Activated CD4-positive, alpha-beta T cell treated with anti-CD3 and anti-CD28 coated beads, Interleukin-2, amount 50 U/mL, for 4 hours (primary cell): ENCODE measurements at places on chromosomes 6 and 20.

DNA sequence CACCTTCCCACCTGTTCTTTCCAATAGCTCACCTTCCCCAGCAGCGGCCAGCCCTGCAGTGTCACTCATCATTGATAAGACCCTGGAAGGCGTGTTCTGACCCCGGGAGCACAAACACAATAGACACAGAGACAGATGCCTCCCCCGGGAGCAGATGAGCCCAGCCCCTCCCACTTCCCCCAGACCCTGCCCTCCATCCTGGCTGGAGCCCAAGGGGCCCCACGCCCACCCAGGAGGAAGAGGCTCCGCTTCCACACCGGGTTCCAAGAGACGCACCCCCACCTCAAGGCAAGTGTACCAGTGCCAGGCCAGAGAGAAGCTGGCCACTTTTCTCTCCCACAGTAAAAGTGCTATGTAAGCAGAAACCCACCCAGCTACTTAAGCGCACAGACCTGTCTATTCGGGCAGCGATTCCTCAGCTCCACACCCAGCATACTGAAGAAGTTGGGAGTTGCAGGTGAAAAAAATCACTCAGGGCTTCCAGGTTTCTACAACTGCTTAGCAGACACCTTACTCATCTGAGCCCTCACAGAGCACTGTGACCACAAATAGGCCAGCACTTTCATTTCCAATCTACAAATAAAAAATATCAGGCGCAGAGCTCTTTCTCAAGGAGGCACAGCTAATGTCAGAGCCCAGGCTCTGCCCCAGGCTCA, 93.4 kb upstream of the NXT1 start:
- no peak for DNase-seq

DNA sequence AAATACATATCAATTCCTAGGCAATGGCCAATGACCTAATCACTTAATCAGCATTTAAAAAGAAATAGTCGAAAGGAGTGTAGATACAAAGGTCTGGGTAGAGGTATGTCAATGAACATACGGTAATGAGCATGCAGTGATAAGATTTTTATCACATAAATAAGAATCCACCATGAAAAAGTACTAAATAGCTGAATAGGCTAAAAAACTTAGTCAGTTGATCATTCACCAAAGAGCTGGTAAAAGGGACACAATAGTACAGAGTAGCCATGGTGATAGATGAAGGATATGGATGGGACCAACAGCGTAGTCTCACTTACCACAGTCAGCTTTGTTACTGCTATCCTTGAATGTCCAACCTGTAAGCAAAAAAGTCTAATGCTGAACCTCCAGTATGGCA, 1018.6 kb upstream of the EYS start:
- no peak for DNase-seq

DNA sequence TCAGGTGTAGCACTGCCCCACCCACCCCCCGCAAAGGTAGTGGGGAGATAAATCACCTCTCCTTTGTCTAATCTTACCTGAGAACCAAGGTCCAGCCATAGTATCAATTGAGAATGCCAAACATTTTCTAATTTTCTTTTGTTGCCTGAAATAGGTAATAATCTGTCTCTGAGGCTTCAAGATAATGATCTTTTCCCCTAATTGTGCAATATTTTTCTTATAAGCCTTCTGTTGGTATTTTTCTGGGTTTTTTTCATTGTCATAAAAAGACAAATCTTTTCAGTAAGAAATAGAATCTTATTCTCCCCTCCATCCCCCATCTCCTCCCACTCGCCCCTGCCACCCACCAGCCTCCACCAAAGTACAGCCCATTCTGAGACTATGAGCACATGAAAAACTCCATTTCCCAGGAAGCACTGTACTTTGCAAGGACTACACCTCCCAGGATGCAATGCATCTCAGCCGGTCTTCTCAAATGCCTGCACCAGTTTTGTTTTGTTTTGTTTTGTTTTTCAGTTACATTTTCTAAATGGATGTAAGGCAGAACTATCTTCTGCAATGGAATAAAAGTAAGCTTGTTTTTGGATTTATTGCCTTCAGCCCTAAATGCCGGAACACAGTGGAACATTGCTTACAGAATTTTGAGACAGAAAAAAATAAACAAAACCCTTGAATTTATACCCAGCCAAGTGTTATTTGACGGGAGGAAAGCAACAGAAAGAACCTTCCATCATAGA, 268.0 kb downstream of the TFAP2A start:
- no peak for DNase-seq

DNA sequence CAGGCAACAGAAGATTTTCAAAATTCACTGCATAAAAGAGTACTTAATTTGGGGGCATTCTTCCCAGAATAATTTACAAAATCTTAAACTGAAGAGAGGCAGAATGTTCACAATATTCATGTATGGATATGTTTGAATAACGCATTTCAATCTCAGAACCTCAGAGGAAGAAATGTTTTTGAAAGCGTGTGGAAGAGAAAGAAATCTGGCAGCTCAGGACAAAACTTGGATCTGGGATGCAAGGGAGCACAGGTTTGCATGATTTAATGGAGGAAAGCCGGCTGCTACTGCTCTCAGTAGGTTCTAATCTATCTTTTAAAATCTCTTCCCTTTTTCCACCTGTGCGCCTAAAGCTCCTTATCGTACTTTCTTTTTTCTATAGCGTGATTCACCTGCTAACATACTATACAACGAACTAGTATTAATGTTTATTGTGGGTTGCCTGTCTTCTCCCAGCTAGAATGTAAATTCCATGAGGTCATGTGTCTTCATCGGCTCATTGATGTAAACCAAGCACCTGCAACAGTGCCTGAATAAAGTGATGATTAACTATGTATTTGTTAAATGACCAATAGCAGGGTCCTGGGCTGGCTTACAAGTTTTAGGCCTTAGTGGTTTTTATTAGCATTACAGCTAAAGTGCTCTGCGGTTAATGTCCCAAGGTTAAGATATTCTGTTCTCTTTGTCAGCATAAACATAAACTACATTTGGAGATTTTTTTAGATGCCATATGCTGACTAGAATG, 15.3 kb downstream of the PRL start:
- DNase-seq: no peak

GRCh38 chr6:41651246-41651961, 13.1 kb downstream of the MDFI start:
- no peak for DNase-seq

- DNase-seq: no peak
These were observed 17.0 kb downstream of the NCR2 start for GRCh38 chr6:41352396-41352795.

DNA sequence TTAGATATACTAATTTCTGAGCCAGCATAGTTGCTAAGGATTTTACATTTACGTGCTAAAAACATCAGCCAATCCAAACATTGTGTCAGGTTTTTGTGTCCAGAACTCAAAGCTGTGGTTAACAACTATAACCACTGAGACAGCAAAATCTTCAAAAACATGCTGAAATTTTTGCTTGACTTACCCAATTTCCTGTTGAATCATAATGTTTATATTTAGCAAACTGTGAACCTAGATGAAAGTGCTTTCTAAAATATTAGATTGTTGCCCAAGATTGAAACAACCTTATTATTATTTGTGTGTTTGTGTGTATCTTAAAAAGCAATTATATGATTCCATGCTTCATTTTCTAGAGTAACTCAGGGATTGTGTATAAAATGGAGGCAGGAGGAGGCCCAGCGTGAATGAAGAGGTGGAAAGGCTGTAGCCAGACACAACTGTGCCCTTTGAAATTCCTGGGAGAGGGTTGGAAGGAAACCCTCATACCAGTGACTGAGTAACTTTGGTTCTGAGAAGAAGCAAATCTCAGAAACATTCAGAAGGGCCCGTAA, 48.0 kb downstream of the ARMC2 start:
- no peak for DNase-seq

DNA sequence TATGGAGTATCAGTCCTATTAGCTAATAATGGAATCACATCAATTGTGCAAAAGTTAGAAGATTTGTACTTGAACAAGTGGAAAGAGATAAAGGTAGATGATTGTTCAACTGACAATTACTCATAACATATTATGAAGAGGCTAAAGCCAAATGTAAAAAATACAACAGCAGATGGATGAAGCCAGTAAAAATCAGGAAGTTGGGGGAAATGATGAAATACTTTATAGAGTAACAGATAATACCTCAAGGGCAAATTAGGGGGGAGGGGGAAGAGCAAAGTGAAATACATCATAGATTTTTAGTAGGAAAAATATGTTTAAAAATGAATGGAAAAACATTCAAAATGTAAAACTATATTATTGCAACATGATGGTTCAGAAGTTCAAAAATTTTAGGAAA, 114.0 kb downstream of the PDSS2 start:
- DNase-seq: no peak

DNA sequence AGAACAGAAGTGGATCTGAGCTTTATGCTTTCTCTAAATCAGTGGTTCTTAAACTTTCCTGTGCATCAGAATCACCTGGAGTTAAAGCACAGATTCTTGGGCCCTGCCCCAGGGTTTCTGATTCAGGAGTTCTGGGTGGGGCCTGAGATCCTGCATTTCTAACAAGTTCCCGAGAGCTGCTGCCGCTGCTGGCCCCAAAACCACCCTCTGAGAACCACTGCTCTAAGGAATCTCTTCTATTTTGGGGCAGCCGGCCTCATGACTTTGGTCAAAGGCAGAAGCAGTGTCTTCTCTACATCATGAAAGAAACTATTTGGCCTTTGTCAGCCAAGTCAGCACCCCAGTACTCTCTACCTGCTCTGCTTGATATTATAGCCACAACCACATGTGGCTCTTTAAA, 42.1 kb upstream of the RIN2 start:
- DNase-seq: no peak

GRCh38 chr6:78482801-78483552, 384.4 kb upstream of the IRAK1BP1 start:
- no peak for DNase-seq

DNA sequence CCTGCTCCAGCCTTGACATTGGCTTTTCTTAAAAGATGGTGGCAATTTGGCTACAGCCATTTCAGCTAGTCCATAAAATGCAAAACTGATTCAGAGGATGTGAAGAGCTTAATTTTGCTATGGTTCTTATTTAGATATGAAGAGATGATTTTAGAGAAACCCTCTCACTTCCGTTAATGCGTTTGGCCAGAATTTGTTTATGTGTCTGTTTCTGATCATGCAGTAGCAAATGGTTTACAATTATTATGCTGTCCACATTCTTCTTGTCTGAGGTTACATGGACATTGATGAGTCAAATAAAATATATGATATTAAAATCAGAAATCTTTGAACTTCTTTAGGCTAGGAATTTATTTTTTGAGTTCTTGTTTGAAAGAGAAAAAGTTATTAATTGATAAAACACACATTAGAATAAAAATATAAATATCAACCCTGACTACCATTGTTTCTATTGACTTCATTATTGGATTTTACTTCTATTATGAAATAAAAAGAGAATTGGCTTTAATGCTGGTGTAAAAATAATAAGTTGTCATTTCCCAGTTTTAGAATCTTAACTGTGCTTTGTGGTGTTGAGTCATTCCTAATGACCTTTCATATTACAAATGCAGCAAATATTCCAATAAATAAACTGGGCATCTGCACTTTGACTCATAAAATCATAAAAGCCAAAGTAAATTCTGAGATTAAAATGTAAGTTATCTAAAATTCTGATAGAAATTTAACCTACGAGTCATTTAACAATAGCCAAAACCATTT, 1286.0 kb upstream of the GJE1 start:
- DNase-seq: no peak

DNA sequence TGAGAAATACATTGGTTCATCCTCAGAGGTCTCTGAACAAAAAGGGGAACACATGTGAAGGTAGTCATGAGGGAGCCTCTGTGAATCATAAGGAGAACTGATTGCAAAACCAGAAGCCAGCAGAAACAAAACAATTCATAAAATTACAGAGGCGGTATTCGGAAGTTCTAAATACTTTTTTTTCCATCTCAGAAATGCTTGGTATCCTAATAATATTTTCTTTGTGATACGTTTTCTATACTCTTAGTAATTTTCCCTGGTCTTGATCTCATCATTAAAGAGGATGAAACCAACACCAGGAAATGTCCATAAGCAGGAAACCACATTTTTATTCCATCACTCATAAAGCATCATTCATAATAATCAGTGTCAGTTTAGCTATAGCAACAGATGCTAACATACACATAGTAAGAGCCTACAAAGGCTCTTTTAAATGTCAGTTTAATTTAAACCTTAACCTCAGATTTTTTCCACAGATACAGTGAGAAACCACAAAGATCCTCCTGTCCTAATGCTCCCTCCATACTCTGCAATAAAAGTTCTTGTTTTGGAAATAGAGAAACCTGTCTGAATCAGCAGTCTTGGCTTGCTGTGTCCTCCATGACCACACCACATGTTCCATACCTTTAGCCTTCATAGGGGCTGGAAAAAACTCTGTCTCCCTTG, 29.2 kb downstream of the SGK1 start:
- DNase-seq: no peak

DNA sequence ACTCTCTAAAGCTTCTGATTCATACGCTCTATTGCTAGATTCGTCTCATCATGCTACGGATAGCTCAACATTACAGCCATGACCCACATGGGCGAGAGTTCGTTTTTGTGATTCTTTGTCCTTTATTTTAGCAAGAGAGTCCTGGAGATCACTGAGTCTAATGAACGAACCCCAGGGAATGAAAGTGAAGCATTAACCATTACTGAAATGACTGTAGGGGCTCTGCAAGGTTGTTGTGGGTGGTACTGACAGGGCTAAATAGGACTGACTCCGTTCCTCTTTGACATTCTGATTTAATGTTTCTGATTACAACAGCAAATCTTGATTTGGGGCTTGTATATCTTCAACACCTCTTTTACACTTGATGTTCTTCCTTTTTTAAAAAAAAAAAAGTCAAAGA, 13.7 kb upstream of the RTF2 start:
- no peak for DNase-seq

DNA sequence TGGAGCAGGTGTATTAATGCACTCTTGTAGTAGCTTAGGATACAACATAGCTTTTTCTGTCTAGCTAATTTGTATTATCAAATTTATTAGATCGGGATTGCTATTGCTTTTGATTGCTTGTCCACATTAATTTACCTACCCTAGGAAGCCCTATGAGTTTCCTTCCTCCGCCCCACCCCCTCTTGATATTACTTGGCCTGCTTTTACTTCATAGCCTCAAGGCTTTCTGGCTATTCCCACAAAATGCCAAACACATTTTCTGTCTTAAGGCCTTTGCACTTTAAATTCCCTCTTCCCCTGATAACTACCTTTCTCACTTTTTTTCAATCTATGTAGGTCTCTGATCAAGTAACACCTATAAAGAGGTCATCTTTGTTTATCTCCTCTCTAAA, 99.1 kb upstream of the PRSS16 start:
- no peak for DNase-seq

- no peak for DNase-seq
These were observed 65.2 kb downstream of the RIN2 start for GRCh38 chr20:19823216-19823615.

- no peak for DNase-seq
These were observed 74.6 kb upstream of the RNF24 start for GRCh38 chr20:4089756-4090487.

GRCh38 chr6:164148788-164149187, 734.3 kb downstream of the QKI start:
- DNase-seq: no peak
